ENCODE measurements at places on chromosomes 4 and X.

DNA sequence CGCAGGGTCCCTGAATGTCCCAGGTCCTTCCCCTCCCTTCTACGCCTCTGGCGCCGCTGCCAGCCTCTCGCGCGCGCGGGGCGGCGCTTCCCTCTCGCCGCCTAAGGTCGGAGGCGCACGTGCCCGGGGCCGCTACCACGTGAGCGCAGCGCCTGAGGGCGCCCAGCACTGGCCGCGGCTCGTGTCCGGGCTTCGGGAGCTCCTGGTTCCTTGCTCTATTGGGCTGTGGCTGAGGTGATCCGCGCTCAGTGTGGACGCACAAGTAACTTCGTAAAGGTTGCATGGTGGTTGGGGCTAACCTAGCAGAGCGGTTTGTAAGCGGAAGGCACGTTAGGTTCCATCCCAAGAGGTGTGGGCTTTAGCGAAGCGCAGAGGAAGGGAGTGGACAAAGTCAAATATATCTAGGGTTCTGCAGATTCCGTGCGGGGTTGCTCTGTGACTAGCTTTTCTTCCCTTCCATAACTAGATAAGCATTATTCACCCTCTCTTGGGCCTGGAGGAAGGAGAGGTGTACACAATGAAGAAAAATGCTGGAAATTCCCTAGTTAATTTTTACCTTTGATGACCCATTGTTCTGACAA is 1.8 kb downstream of the TLL1 start:
- DNase-seq = peak; percentile 82

- no peak for DNase-seq
Measured at GRCh38 chr4:38734911-38735310, 47.9 kb downstream of the TLR10 start.

DNA sequence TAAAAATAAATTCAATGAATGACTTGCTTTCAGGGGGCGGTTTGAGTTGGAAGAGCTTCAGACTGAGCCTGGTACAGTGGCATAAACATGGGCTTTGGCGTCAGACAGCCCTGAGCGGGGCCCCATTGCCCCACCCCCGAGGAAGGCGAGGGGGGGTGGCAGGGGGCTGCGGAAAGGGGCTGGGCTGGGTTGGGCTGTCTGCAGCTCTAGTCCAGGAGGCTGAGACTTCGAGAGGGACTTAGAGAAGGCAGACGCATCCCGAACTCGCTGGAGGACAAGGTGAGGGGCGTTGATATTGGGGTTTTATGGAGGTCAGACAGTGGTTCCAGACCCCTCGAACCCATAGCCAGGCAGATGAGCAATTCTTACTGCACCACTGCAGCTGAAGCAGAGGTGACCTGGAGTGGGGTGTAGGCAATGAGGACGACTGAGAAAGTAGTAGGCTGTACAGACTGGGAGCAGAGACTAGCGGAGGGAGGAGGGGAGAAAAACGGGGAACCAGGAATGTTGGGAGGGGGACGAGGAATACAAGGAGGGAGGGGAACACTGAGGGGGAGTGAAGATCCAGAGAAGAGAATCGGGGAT is at the start of gene MAGED2:
Gene MAGED2 (plus strand): TSS at position 222 of the 585 bp plus-strand sequence. CDS start 1,587 bp downstream, outside the sequence.
- peak; percentile 71 for DNase-seq

GRCh38 chr4:102388611-102389010 is 43.3 kb upstream of the SLC39A8 start:
- DNase-seq = no peak

- no peak for DNase-seq
Measured at GRCh38 chrX:47849778-47850177, 13.1 kb downstream of the ZNF81 start.
